Thoracic aorta (tissue), 2 donors: ENCODE measurements at places on chromosomes 2 and 18. TPM values are rescaled to one million over a fixed set of nuclear protein-coding genes. Genes with fewer than 3 reads are reported as not detected.

Gene OR6B2
- not detected for total RNA-seq

Gene PFN4
- total RNA-seq, result not detected

Gene TGFA
- 1.9 TPM for total RNA-seq

Gene MBP
- 41.7 TPM for total RNA-seq

Gene TAF4B
- 15.6 TPM for total RNA-seq

Gene EMILIN2
- total RNA-seq, result 27.4 TPM

Gene MOGAT1
- not detected for total RNA-seq

Gene IKZF2
- 16.2 TPM for total RNA-seq

Gene PDE11A
- 0.28 TPM for total RNA-seq

Gene CXCR4
- 42.2 TPM for total RNA-seq

Gene POTEI
- total RNA-seq, result not detected
